ENCODE measurements at places on chromosomes 5 and 9.
A peak's percentile ranks its signal among the peaks of the same experiment; 100 is the strongest.

- DNase-seq = no peak
Observed at GRCh38 chr9:133304477-133305377, 29.7 kb upstream of the ABO start.

- no peak for DNase-seq
Observed at GRCh38 chr9:131666029-131666428, 73.8 kb downstream of the RAPGEF1 start.

- no peak for DNase-seq
Observed at GRCh38 chr9:109599711-109600110, 101.6 kb upstream of the PTPN3 start.

DNA sequence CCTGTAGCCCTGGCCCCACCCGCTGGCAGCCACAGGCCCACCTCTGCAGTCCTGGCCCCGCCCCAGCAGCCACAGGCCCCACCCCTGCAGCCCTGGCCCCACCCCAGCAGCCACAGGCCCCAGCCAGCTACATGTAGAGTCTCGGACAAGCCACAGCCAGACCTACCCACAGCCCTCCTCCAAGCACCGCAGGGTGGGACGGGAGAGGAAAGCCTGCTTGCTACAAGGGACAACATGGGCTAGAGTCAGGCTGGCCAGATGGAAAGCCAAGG lies 49.5 kb upstream of the SARDH start:
- DNase-seq = peak; percentile 33

DNA sequence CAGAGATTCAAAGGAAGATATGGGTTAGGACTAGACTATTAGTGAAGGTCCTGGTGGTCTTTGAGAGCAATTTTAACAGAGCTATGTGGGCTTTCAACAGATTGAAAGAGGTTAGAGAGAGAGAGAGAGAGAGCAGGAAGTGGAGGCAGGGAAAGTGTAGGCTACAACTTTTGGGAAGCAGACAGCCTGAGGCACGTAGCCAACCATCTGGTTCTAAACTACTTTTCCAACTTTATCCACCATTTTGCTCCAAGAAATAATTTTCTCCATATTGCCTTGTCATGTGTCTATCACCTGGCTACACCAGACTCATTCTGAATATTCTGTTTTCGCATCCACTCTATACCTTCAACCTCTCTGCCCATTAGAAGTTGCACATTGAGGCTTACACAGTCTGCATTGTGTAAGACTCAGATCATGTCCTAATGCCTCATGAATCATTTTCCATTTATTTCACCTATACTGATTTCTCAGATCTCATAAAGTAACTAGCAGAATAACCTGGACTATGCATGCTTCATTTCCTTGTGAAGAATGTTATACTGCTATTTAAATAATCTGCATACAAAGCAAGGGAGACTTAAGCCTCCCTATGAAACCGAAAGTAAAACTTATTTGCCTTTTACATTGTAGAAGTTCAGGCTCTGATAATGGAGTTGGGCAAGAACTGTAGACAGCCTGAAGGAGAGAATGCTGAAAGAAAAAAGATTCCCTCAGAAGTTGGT lies 235.6 kb downstream of the ELAVL2 start:
- peak; percentile 16 for DNase-seq

DNA sequence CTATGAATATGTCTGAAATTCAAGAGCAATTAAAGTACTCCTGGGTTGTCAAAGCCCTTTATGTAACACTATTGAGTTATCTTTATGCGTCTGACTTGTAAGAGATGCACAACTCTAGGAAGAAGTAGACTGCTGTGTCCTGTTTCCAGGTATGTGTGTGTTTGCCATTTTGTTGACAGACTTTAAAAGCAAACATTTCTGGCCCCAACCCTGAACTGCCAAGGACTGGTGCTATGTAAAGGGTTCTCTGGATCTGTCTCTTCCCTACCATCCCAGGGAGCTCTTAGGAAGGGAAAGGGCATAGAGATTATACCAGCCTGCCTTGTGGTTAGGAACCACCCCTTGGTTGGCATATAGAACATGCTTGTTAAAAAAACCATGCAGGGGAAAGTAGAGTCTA lies 12.1 kb downstream of the SLC22A5 start:
- DNase-seq = no peak

DNA sequence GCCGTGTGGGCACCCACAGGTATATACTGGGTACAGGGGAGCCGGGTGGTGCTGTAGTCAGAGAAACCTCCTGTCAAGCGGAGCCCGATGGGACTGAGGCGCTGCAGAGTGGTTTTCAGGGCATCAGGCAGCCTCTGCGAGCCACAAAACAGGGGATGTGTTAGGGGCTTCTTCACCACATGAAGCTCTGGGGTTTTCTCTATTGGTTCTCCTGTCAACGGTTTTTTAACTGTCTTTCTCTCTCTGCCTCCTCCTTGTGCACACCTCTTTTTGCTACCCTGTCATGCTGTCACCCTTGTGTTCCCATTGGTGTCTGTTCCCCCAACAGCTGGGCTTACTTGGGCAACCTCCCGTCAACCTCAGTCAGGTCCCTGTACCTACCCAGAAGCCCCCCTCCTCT lies 19.9 kb downstream of the RALGPS1 start:
- no peak for DNase-seq

- DNase-seq = peak; percentile 67
Observed at GRCh38 chr9:101485924-101486692, 47.5 kb upstream of the RNF20 start.

DNA sequence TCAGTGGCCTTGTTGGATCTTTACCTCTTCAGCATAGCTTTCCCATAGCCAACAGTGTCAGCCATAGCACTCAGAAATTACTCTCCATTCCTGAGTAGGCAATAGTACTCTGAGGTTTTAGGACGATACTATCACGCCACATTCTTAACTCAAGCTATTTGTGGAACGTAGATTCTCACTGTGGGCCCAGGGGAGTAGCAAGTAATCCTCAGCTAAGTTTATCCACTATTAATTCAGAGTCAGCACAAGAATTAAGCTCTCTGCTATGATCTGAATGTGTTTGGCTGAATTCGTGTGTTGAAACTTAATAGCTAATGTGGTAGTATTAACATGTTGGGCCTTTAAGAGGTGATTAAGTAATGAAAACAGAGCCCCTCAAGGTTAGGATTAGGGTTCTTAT lies 858.8 kb upstream of the NUDT12 start:
- no peak for DNase-seq
